ENCODE measurements at places on chromosomes 11 and 22. TPM values are rescaled to one million over a fixed set of nuclear protein-coding genes. Genes with fewer than 3 reads are reported as not detected.

The ENTHD1 gene
- total RNA-seq = not detected

The AMOTL1 gene
- 45.5 TPM for total RNA-seq

The ACRV1 gene
- not detected for total RNA-seq

The TSPAN32 gene
- 13.9 TPM for total RNA-seq

- no peak for DNase-seq
These were observed 852 bp downstream of the TRAF6 start for GRCh38 chr11:36509201-36509639.

DNA sequence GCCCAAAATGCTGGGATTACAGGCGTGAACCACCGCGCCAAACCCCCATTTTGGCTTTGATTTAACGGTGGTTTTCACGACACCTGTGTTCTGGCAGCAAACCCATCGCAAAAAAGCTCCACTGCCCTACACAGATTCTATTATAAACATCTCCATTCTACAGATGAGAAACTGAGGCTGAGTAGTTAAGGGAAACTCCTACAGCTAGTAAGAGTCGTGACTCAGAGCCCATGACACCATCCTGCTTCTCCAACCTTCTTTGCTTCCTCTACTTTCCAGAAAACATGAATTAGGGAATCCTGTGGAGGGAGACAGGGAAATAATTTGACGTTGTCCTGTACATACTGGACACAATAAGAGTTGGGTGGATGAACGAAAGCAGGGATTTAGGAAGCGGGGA lies 429 bp upstream of the SNX15 start:
- no peak for DNase-seq

GRCh38 chr11:75539459-75540334 lies 14.0 kb upstream of the GDPD5 start:
- DNase-seq = no peak
